Activated naive CD4-positive, alpha-beta T cell treated with anti-CD3 and anti-CD28 coated beads, Interleukin-2, amount 50 U/mL, for 72 hours (primary cell): ENCODE measurements at places on chromosomes 2 and 18. TPM values are rescaled to one million over a fixed set of nuclear protein-coding genes. Genes with fewer than 3 reads are reported as not detected.

DNA sequence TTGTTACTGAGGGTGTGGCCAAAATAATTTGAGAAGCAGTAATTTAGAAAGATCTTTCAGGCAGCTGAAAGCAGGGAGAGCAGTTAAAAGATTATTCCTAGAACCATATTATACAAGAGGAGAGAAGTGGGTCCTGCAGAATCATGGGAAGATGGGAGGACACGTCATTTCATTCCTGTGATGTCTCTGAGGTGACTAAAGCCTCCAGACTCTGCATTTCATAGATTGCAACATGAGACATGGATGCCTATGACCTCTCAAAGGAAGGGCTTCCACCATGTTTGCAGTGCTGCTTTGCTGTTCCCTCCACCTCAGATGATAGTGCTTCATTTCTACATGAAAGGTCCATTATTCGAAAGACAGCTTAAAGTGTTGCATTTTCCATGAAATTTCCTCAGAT lies 788.4 kb downstream of the TSN start:
- no peak for DNase-seq

- DNase-seq, result no peak
These were observed 115.2 kb downstream of the FAM210A start for GRCh38 chr18:13611142-13611600.

DNA sequence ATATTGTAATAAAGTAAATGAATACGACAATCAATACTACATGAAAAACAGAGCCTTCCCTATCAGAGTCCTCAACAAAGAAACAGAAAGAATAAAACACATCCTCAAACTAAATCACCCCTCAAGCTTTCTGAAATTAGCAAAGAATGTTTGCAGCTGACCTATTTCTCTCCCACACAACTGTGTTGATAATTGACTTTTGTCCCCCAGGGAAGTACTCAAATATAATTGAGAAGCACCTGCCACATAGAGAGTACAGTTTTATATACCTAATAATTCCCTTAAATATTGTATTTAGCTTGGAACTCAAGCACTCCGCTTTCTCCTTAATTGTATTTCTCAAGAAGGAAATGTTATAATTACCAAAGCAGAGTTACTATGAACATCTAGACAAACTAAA lies 12.6 kb downstream of the CACNB4 start:
- no peak for DNase-seq

Gene ELAC1
- total RNA-seq, result 5.1 TPM

Gene CNOT11
- 56.4 TPM for total RNA-seq

Gene ATIC
- total RNA-seq, result 193 TPM

Gene KCNJ13
- not detected for total RNA-seq

GRCh38 chr18:9062418-9062751 lies 40.1 kb upstream of the NDUFV2 start:
- no peak for DNase-seq

DNA sequence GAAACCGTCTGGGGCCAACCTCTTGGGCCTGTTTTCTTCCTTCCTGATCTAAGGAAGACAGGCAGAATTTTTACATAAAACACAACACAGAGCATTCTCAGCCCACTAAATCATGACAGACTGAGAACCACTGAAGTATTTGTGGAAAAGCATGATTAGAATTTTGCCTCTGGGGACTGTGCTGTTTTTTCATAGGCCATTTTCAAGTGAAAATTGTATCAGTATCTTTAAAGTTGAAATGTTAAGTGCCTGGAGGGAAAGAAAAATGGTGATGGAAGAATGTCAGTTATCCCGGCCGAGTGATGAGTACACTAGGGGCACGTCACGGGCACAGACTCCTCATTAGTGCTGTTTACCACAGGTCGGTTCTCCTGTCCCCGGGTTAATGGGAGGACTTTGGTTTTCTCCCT lies 36.9 kb downstream of the EHD3 start:
- DNase-seq, result no peak

- DNase-seq, result no peak
These were observed 9.6 kb downstream of the CIB4 start for GRCh38 chr2:26631401-26632170.

Gene EN1
- not detected for total RNA-seq

- DNase-seq, result no peak
These were observed 33.1 kb upstream of the STON1 start for GRCh38 chr2:48496849-48497248.

- no peak for DNase-seq
These were observed 9.5 kb upstream of the RPRM start for GRCh38 chr2:153488072-153488471.

Gene REG3A
- total RNA-seq, result not detected
